Activated T-cell treated with anti-CD3 and anti-CD28 coated beads, Interleukin-2, amount 50 U/mL, for 72 hours (primary cell): ENCODE measurements at places on chromosomes 1 and 21. TPM values are rescaled to one million over a fixed set of nuclear protein-coding genes. Genes with fewer than 3 reads are reported as not detected.
A peak's percentile ranks its signal among the peaks of the same experiment; 100 is the strongest.

GRCh38 chr1:181936269-181936668 is 125.2 kb downstream of the ZNF648 start:
- no peaks in the 10 kb centered on the region for H3K27me3 ChIP-seq
- no peak overlapping the region for H3K27ac ChIP-seq
- no peaks in the 10 kb centered on the region for H3K36me3 ChIP-seq
- DNase-seq, result peak; percentile 44
- H3K4me1 ChIP-seq, result no peaks in the 10 kb centered on the region

Gene SLC25A34
- 2.5 TPM for total RNA-seq

Gene PTAFR
- 0.46 TPM for total RNA-seq

DNA sequence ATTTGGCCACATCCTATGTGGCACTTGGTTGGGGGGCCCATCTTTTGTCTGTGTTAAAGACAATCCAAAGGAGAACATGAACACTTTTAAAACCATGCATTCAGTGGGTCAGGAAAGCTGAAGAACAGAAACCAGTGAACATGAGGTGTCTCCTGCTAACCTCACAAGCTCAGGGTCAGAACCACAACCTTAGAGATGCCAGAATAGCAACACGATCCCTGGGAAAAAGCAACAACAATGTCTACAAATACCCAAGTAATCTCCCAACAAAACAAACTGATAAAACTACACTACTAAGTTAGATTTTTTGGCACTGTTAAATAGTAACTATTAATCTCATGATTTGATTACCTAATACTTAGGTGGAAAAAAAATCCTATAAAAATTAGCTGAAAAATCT is 34.1 kb upstream of the GNG4 start:
- peaks cover 8% of the 10 kb centered on the region for H3K36me3 ChIP-seq
- no peaks in the 10 kb centered on the region for H3K27me3 ChIP-seq
- H3K27ac ChIP-seq, result no peak overlapping the region
- DNase-seq, result no peak

DNA sequence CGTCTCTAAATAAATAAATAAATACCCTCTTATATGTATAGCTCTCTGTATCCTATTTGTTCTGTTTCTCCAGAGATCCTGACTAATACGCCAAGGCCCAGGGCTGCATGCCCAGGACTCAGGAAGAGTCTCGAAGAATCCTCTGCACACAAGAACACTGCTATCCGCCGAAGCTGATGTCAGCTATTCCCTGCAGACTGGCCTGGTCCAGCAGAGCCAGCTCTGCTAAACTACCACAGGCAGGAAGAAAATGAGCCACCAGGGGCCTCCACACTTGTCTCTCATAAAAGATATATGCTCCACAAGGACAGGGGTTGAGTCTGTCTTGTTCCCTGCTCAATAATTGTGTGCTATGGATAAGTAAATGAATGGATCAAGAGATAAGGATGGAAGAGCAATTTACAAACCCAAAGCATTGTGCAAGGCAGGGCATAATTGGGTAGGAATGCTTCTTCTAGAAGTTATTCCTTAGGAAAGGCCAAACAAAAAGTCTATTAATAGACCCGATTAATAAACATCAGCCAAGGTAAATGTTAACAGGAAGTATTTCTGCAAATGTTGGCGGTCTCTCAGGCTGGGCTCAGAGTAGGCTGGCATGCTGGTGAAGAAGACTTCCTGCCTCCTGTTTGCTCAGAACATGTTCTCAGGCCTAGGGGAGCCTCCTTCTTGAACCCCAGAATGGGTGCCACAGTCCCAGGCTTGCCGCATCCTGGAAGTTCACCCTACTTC is 26.3 kb upstream of the MAN1C1 start:
- no peak for DNase-seq
- peaks cover 6% of the 10 kb centered on the region for H3K4me1 ChIP-seq
- H3K27me3 ChIP-seq, result no peaks in the 10 kb centered on the region
- no peak overlapping the region for H3K27ac ChIP-seq

- H3K36me3 ChIP-seq, result no peaks in the 10 kb centered on the region
- no peaks in the 10 kb centered on the region for H3K4me1 ChIP-seq
- no peak overlapping the region for H3K4me3 ChIP-seq
- no peak for DNase-seq
Observed at GRCh38 chr1:241411056-241411775, 54.2 kb upstream of the RGS7 start.

- no peak overlapping the region for H3K4me3 ChIP-seq
- peaks cover 28% of the 10 kb centered on the region for H3K4me1 ChIP-seq
- no peak overlapping the region for H3K27ac ChIP-seq
- H3K27me3 ChIP-seq, result no peaks in the 10 kb centered on the region
Observed at GRCh38 chr1:88740784-88741183, 56.7 kb downstream of the PKN2 start.

GRCh38 chr1:205930799-205931281 is 12.4 kb downstream of the SLC26A9 start:
- H3K4me3 ChIP-seq, result no peak overlapping the region
- H3K4me1 ChIP-seq, result no peaks in the 10 kb centered on the region
- H3K27me3 ChIP-seq, result peaks cover 19% of the 10 kb centered on the region
- no peaks in the 10 kb centered on the region for H3K36me3 ChIP-seq
- no peak overlapping the region for H3K27ac ChIP-seq
- DNase-seq, result no peak

DNA sequence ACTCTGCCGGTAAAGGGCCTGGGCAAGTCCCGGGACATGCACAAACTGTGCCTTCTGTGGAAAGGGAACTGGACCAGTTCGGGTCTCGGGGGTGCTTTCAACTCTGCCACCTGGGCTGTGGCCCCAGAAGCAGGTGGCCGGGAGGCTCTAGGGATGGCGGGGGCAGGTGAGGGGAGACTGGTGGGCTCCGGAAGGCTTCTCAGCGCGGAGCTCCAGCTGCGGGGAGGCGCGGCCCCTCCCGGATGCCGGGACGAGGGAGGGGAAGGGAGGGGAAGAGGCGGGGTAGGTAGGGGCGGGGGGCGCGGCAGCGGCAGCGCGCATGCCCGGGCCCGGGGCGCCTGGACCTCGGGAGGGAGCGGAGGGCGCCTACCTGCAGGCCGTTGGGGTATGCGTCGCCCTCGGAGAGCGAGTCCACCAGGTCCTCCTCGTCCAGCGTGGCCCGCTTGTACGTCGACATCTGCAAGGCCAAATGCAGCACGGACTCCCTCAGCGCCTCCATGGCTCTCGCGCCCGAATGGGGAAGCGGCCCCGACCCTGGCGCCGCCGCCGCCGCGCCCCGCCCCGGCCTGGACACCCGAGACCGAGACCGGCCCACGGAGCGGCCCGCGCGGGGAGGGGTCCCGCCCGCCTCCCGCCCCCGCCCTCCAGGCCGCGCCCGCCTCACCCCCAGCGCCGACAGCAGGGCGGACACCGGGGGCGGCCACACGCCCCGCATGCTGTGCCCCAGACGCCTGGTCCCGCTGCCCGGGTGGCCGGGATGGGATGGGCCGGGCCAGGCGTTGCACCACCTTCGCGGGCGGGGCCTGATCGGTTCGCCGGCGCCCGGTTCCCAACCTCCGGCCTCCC is at the start of gene ECE1:
ECE1 (minus strand) TSS at position 764 of the 846 bp plus-strand sequence; CDS start at position 715, 49 bp downstream.
- peak within 1 kb of the TSS; percentile 85 for H3K27ac ChIP-seq
- H3K27me3 ChIP-seq, result no peaks in the 10 kb centered on the region
- H3K36me3 ChIP-seq, result peaks cover 13% of the 10 kb centered on the region
- H3K4me3 ChIP-seq, result peak within 1 kb of the TSS; percentile 90

DNA sequence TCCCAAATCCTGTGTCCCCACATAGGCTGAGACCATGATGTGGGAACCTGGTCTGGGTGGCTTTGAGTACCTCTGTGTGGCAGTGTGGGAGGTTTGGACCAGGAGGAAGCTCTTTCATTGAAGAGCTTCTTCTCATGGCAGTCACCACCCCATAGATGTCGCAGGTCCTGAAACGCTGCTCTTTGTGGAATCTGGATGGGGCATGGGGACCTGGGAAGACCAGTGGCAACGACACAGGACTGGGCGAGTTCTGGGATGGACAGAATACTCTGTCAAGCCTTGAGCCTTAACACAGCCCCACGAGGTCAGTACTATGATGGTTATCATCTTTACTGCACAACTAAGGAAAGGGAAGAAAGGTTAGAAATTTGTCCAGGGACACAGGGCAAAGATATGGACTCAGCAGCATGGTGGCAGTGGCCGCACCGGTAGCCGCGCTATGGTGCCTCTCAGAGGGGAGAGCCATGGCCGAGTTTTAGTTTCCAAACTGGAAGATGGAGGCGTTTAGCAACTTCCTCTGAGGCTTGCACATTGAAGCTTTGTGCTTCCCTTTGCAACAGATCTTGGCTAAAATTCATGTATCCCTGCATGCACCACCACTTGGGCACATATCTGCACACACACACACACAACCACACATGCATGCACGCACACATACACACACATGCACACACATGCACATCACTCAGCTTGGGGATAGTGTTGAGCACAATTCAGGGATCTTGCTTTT is 117.7 kb upstream of the C1orf174 start:
- H3K36me3 ChIP-seq, result no peaks in the 10 kb centered on the region
- no peaks in the 10 kb centered on the region for H3K4me1 ChIP-seq
- no peaks in the 10 kb centered on the region for H3K27me3 ChIP-seq

DNA sequence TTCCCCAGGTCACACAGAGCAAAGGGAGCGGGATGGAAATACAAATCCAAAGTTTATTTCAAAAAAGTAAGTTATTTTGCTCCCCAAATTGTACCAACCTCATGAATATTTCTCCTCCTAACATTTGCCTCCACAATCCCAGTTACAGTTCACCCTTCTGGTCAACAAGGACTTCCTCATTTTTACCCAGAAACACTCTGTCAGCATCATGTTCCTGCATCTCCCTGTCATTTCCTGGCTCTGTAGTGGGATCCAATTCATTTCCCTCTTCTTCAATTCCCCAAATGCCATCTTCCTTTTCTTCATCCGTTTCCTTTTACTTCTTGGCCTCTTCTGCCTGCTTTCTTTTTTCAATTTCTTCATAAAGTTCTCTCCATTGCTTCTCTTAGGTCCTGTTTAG is 32.0 kb upstream of the EPS15 start:
- H3K27me3 ChIP-seq, result no peaks in the 10 kb centered on the region
- no peaks in the 10 kb centered on the region for H3K36me3 ChIP-seq
- no peak overlapping the region for H3K27ac ChIP-seq

- no peak overlapping the region for H3K27ac ChIP-seq
- no peak overlapping the region for H3K4me3 ChIP-seq
- no peak for DNase-seq
- H3K27me3 ChIP-seq, result no peaks in the 10 kb centered on the region
- H3K4me1 ChIP-seq, result no peaks in the 10 kb centered on the region
Observed at GRCh38 chr1:187245201-187245600, 416.5 kb downstream of the PLA2G4A start.

GRCh38 chr1:36133484-36133883 is 8.5 kb upstream of the COL8A2 start:
- no peak overlapping the region for H3K4me3 ChIP-seq
- H3K36me3 ChIP-seq, result no peaks in the 10 kb centered on the region
- DNase-seq, result no peak
- H3K27ac ChIP-seq, result no peak overlapping the region
- peaks cover 9% of the 10 kb centered on the region for H3K4me1 ChIP-seq
